ENCODE measurements at places on chromosomes 5 and 9.

- no peak for DNase-seq
These were observed 2.3 kb downstream of the FAM170A start for GRCh38 chr5:119631660-119632059.

DNA sequence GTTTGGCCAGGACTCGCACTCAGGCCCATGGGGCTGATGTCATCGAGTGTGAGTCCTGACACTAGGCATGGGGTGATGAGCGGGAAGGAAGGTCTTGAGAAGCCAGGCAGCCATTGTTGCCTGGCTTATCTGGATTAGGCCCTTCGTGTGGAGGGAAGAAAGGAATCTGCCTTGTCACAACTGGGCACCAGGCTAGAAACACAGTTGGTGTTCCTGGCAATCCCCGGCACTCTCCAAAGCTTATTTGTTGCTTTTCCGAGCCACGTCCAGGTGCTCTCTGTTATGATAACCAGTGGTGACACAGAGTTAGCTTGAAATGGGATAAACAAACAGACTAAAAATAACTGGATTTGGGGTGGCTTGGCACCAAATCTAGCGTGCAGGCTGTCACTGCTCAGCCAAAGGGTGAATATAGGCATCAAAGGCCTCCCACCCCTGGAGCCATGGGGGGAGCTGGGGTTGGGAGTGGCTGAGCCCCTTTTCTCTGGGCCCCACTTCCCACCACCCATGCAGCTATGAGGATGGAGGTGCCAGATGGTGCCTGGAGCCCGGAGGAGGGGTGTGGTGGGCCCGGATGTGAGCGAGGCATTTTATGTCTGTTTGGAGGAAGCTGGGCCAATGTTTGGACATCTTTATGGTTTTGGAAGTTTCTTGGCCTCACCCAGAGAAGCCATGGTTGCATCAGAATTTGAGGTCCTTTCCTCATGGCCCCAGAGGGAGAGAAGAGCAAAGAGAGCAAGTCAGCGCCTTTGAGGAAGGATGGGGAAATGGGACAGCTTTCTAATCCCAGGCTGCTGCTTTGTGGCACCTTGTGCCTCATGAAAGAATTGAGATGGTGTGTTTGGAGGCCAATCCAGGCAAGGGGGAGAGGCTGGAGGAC is 98.0 kb upstream of the PITX1 start:
- DNase-seq: no peak

DNA sequence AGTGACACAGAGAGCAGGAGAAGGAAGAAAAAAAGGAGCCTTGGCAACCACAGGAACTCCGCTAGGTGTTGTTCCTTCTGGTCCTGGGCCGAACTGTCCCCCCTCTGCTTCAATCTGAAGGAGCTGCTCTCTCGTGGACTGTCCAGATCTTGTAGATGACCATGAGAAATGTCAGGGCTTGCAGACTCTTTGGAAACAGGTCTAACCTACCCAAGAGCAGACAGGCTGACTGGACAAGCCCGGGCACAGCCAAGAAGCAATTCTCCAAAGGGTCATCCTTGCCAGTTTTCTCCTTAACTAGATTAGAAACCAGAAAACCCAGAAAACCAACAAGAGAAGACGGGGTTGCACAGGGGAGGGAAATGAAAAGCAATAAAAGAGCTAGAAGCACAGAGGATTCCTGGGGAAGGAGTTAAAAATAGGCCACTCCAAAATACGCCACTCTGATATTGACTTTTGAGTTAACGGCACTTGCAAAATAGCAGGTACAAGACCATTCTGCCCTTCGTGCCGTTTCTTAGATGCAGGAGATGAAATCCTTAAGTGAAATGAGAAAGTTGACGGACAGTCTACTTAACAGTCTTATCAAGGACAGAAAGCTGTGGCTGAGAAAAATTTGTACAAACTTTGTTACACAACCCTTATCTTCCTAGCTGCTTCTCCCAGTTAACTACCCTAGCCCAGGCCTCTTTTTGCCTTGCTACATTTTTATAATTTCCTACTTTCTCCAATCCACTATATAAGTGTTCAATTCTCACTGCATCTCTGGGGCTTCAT is 5.8 kb downstream of the GCNT4 start:
- no peak for DNase-seq

- no peak for DNase-seq
These were observed 376.5 kb downstream of the SH3GL2 start for GRCh38 chr9:17955409-17955808.

GRCh38 chr5:160092960-160093707 is 26.1 kb downstream of the PWWP2A start:
- DNase-seq: no peak

- no peak for DNase-seq
These were observed 99.1 kb downstream of the GABBR2 start for GRCh38 chr9:98609646-98610045.

GRCh38 chr5:81547001-81547400 is 153.1 kb upstream of the ACOT12 start:
- no peak for DNase-seq
